Kidney tubule cell (primary cell): ENCODE measurements at places on chromosomes 3 and 15.

DNA sequence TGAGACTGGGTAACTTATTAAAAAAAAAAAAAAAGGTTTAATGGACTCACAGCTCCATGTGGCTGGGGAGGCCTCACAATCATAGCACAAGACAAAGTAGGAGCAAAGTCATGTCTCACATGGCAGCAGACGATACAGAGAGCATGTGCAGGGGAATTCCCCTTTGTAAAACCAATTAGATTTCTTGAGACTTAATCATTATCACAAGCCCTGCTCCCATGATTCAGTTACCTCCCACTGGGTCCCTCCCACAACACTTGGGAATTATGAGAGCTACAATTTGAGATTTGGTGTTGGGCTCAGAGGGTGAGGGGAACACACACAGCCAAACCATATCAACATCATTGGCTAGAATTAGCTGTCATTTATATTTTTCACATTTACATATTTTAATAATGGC is 221.0 kb downstream of the RSRC1 start:
- peak; percentile 86 for DNase-seq

- no peak for DNase-seq
These were observed 176.3 kb upstream of the ZNF385D start for GRCh38 chr3:21927261-21927660.

GRCh38 chr3:152050903-152051302 is 177.5 kb downstream of the SUCNR1 start:
- DNase-seq: no peak

DNA sequence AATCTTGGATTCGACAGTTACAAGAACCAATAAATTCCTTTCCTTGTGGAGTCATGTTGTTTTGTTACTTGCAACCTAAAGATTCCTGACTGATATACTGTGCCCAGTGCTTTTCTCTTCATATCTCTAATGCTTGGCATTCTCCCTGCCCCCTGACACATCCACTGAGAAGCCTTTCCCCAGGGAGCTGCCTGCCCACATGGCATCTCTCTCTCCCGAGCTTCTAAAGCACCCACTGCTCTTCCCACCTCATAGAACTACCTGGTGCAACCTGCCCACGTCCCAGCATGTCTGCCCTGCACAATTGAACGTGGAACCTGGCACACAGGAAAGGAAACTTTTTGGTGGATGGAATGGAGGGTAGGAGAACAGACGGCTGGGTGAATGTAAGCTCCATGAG is 6.8 kb downstream of the CYP8B1 start:
- no peak for DNase-seq

- DNase-seq: no peak
These were observed 41.6 kb downstream of the NR2C2 start for GRCh38 chr3:14988988-14989394.
